ENCODE measurements at places on chromosomes 4 and X.

GRCh38 chr4:991451-992296 lies 1.5 kb downstream of the SLC26A1 start:
- no peak for DNase-seq

DNA sequence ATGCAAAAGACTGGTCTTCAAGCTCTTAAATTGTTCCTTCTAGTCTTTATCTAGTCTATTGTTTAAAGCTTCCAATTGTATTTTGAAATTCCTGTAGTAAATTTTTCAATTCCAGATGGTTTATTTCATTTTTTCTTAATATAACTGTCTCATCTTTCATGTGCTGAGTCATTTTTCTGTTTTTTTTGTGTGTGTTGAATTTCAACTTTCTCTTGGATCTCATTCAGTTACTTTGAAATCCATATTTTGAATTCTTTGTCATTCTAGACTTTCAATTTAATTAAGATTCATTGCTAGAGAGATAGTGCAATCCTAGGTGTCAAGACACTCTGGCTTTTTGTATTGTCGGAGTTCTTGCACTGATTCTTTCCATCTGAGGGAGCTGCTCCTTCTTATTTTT lies 128.0 kb upstream of the PRKG2 start:
- DNase-seq = no peak

DNA sequence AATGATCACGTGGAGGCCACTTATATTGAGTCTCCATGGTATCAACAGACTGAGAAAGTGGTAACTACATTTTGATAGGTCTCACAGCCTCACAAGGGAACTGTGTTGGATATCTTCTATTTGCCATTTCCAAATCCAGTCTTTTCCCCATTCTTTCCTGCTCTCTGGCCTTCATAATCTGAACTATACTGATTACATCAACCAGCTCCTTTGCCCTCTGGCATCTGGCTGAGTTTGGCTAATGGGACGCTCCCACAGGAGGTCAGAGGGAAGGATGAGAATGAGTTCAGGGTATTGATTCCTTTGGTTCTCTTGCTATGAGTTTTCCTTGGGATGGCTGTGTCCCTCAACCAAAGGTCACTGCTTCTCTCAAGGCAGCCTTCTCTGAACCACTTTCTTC lies 152.6 kb downstream of the RTL9 start:
- no peak for DNase-seq

GRCh38 chr4:21415728-21416127 lies 532.8 kb downstream of the KCNIP4 start:
- DNase-seq = no peak

GRCh38 chrX:19785647-19786046 lies 101.8 kb downstream of the SH3KBP1 start:
- no peak for DNase-seq

- DNase-seq = no peak
Measured at GRCh38 chr4:156976147-156976546, 4.5 kb upstream of the PDGFC start.

GRCh38 chrX:44105228-44105913 lies 132.2 kb upstream of the NDP start:
- no peak for DNase-seq

GRCh38 chrX:119130911-119131310 lies 3.3 kb upstream of the KIAA1210 start:
- DNase-seq = no peak

DNA sequence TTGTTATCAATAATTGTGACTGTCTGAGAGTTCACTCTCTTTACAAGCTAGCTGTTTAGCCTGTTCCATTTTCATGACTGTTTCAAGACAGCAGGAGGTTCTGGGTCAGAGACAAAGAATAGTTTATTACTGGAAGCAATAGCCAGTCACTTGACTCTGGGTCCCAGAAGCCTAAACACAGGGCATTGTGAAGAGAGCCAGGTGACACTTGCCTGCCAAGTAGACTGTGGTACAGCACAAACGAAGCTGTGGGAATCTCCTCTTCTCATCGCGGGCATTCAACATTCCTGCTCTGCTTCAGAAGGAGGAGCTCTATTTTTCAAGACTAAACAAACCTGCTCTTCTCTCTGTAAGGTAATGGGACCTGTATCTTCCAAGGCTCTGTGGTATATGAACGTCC lies 485.1 kb downstream of the TRIML1 start:
- DNase-seq = no peak

GRCh38 chr4:165203541-165204461 lies 3.6 kb upstream of the KLHL2 start:
- DNase-seq = no peak

- no peak for DNase-seq
Measured at GRCh38 chr4:47617607-47618006, 132.5 kb downstream of the ATP10D start.

GRCh38 chrX:32137525-32137924 lies 1065.7 kb upstream of the FTHL17 start:
- peak; percentile 53 for DNase-seq

GRCh38 chr4:112735474-112735951 lies 98.6 kb downstream of the LARP7 start:
- DNase-seq = no peak

GRCh38 chr4:123603165-123603564 lies 206.6 kb downstream of the SPRY1 start:
- DNase-seq = no peak

GRCh38 chr4:63458010-63458409 lies 951.2 kb downstream of the TECRL start:
- no peak for DNase-seq

DNA sequence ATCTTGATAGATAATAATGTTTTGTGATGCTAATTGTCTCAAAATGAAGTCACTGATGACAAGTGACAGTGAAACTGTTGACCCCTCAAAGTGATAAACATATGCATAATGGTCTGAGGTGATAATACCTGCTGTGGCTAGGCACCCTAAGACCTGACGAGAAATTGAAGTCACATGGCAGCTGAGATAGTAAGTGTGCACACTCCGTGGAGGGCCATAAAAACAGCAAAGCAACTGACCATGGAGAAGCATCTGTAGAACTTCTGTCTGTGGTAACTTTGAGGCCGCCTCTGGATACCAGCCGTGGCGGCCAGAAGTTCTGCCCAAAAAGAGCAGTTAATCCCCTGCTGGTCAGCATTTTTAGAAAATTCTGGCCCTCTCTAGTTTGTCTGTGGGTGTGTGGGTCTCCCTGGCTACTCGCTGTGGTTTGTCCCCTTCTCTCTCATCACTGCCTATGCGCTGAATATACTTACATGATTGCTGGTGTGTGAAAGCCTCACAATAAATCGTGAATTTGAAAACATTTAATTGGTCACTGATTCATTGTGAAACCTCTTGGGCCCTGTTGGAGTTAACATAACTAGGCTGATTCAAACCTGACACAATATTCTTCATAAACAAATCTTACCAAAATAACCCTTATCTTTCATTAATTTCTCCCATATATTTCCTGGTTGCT lies 50.6 kb downstream of the CCDC149 start:
- DNase-seq = no peak

GRCh38 chr4:154560419-154560801 lies 2.4 kb upstream of the FGB start:
- DNase-seq = no peak

DNA sequence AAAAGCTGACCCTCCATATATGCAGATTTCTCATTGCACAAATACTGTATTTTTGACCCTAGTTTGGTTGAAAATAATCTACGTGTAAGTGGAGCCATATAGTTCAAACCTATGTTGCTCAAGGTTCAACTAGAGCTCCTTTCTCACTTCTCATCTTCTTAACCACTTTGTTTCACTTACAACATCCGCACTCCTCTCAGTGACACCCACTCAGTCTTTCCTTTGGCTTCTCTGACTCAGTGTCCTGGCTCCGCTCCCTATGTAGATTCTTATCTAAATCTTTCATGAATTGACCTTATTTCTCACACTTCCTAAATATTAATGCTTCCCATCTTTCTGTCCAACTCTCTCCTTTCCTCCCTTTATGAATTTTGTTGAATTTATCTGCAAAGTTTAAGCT lies 32.9 kb upstream of the DKK2 start:
- DNase-seq = no peak

DNA sequence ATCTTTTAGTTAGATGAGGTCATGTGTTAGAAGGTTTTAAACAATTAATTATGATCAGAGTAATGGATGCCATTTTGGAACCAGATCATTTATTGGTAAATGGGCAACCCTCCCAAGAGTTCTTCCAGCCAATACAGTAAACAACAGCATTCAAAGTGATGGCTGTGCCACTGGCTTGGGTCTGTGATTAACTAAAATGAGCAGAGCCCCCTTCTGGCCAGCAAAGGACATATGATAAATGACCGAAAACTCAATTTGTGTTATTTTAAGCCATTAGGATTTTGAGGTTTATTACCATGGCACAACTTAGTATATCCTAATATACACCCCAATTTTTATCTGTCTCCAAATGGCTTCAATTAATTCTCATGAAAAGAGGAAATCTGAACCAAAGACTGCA lies 90.8 kb upstream of the NPFFR2 start:
- peak; percentile 26 for DNase-seq
